Common myeloid progenitor, CD34-positive (primary cell): ENCODE measurements at places on chromosomes 1 and 21.

- no peak for DNase-seq
These were observed 62.7 kb downstream of the PRDM2 start for GRCh38 chr1:13762642-13763041.

DNA sequence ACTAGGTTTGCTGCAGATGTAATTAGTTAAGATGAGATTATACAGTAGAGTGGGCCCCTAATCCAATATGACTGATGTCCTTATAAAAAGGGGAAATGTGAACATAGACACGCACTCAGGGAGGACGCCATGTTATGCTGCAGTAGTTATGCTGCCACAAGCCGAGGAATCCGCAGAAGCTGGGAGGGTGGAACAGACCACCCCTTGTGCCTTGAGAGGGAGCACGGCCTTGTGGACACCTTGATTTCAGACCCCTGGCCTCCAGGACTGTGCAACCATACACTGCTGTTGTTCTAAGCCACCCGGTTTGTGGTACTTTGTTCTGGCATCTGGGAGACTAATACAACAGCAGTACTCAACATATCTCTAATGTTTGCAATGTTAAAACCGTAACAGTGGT lies 57.9 kb upstream of the HIVEP3 start:
- no peak for DNase-seq

- DNase-seq, result no peak
These were observed 40.6 kb downstream of the KCNC4 start for GRCh38 chr1:110250749-110251148.

DNA sequence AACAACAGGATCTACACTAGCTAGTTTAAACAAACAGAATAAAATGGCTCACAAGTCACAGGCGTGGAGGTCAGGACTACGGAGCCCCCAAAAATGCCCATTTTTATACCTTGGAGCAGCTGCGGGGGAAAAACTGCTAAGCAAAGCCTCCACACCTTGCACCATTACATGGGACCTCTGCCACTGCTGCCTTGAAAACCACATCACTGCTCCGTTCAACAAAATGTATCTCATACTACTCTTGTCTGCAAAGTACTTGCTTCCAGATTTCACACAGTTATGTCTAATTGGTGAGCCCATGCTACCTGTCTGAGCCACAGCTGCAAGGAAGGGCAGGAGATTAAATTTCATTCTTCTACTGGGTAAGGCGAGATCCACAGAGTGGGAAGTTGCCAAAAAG lies 24.4 kb downstream of the MRPL39 start:
- no peak for DNase-seq

DNA sequence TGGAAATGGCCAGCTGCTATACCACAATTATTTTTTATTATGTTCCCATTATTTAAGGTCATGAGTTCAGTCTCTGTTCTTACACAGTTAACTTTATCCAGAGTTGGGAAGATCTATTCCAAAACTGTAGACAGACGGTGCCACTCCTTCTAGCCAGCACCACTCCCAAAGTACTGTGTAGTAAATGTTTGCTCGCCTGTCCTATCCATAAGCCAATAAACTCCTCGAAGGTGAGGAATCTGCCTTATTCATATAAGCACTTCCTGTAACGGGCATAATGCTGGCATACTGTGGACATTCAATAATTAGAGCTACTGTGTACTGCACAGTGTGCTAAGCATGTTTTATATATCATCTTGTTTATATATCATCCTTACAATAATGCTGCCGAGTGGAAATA lies 26.1 kb upstream of the STMN1 start:
- no peak for DNase-seq

- no peak for DNase-seq
These were observed 37.3 kb downstream of the KCNK2 start for GRCh38 chr1:215119719-215120365.

DNA sequence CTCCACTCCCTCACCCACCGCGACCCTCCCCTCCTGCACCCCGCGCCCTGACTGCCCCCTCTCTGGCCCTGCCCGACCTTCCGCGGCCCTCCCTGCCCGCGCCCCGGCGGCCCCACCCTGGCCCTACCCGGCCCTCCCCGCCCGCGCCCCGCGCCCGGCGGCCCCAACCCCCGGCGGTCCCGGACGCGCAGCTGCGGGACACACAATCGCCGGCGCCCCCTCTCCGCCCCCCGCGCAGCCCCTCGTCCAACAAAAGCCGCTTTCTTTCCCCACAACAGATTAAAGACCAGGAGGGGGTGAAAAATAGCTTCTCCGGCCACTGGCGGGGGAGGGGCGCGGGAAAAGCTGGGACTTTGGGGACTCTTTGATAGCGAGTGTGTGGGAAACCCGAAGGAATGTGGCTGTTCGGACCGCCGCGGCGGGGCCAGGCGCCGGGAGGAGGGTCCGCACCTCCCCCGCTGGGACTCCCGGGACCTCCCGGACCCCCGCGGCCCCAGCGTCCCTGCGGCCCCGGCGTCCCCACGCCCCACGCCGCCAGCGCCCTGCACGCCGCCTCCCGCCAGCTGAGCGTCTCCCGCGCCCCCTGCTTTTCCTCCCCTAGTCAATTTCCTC lies 8.8 kb upstream of the ID3 start:
- DNase-seq, result no peak

DNA sequence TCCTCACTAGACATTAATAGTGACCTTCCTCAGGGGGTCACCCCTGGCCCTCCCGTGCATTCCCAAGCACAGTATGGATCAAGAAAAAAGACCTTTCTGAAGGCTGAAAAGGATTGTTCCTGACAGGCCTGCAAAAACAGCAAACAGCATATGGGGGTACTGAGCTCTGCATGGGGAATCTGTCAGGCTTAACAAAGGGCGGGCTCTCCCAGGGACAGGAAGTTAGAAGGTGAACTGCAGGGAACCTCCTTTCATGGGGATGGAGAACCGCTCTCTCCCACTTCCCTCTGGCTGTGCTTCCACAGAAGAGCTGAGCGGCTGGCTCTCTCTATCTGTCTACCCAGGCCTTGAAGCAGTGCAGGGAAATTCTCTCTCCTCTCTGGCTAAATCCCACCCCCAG lies 91.7 kb downstream of the DTL start:
- no peak for DNase-seq

DNA sequence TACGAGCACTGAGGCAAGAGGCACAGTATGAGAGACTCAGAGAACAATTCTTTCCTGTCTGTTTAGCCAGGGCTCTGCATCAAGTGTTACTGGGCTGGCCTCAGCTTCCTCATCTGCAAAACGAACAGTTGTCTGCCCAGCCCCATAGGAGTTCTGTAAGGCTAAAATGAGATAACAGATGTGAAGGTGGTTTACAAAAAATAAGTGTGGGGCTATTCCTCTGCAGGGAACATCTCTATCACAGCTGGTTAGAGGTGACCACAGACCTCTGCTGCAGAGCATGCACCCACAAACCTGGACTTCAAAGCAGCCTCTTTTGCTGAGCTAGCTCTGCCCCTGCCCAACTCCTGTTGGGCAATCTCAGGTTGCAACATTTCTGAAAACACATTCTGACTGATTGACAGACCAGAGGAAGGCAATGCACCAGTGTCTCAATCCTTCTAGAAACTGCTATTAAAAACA lies 10.5 kb upstream of the OLIG1 start:
- DNase-seq, result peak; percentile 81

DNA sequence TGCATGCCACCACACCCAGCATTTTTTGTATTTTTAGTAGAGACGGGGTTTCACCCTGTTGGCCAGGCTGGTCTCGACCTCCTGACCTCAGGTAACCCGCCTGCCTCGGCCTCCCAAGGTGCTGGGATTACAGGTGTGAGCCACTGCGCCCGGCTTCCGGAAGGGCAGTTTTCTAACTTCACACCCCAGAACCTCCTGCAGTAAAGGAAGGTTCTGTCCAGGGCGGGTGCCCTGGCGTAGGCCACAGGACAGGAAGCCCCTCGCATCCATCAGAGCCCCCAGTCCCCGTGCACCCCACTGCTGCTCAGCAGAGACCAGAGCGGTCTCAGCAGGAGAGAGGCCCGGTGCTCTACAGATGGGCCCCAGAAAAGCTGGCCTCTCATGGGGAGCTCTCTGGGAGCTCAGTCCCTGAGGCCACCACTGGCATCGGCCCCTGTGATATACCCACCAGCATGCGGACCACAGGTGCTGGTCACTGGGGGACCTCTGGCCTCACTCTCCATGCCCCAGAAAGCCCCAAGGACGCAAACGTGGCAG lies 4.1 kb upstream of the DNMT3L start:
- DNase-seq, result no peak

- DNase-seq, result no peak
These were observed 61.1 kb downstream of the SDC3 start for GRCh38 chr1:30847358-30847972.

GRCh38 chr1:234629026-234629425 lies 19.0 kb upstream of the IRF2BP2 start:
- DNase-seq, result no peak

DNA sequence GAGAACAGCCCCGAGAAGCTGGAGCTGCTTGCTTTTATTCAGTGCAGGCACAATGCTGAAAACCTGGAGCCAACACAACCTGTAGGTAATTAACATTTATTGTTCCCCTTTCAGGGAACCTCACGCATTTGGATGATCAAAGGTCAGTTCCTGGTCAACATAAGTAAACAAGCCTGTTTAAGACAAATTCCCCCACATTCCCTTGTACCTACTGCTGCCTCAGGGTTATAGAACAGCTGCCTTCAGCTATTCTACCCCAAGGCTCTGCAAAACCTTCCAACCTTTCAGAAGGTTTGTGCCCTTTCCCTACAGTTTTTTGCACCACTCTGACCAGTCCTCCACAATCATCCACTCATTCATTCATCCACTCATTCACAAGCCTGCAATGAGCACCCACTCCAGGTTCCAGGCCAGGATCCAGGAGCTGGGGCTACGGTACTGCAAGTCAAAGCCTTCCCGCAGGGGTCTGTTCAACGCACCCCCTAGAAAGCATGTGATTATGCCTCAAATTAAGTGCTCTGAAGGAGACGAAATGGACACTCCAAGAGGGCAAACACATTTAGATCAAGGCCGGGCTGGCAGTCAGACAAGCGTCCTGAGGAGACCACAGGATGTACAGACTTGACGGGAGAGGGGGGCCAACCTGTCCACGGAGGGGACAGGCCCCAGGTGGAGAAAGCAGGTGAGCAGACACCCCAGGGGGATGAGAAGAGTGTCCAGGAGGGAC lies 683.9 kb downstream of the MATN1 start:
- DNase-seq, result no peak

DNA sequence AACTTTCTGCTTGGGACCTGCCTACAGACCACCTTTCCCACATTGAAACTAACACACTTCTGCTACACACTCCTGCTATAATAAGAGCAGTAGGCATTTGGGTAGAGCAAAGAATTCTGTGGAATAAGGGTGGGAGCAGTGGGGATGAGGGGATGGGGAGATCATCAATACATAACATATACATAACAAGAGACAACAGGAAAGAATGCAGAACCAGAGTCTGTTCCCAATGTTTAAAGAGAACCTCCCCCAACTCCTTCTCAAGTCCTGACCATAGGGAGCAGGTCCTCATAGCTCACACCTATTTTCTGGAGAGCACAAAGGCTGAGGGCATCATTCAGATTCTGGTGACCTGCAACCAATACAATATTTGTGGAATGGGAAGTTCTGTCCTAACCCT lies 121.6 kb upstream of the BARHL2 start:
- no peak for DNase-seq

- no peak for DNase-seq
These were observed 12.2 kb upstream of the AXDND1 start for GRCh38 chr1:179353546-179353945.

- peak; percentile 37 for DNase-seq
These were observed 11.5 kb upstream of the S100A2 start for GRCh38 chr1:153577138-153577537.

DNA sequence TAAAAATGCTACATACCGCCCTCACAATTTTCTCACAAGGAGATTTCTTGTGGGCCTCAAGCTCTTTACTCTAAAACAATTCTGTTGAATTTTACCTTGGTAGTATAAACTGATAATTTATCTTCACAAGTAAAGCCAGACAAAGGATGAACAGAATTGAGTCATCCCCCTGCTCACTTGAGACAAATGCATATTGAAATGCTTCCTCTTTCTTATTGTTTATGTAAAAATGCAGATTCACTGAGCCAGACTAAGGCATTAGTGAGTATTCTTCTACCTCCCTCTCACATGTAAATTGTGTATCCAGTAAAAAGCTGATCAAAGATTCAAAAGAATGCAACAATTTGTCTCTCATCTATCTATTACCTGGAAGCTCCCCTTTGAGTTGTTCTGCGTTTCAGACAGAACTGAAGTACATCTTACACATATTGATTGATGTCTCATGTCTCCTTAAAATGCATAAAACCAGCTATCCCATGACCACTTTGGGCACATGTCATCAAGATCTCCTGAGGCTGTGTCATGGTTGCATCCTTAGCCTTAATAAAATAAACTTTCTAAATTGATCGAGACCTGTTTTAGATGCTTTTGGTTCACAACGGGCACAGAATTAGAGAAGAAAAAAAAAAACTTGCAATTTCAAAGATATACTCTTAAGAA lies 743.1 kb upstream of the B3GALT2 start:
- DNase-seq, result no peak

DNA sequence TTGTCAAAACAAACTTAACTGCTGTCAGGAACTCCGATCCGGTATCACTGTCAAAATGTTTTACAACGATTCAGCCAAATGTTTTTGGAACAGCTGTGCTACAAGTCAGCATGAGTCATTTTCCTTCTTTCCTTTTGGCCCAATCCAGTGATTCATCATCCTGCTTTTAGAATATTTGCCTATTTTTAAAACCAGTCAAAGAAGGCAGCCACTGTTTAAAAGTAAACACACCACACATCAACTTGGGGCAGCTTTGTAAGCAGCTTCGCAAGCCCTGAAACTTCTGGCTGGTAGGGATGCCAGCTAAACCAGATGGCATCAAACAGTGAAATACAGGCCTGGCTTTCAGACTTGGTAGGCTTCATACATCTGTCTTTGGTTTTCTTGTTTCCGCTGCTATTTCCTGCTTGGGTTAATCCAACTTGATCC lies 14.9 kb downstream of the MAP3K7CL start:
- DNase-seq, result peak; percentile 47

DNA sequence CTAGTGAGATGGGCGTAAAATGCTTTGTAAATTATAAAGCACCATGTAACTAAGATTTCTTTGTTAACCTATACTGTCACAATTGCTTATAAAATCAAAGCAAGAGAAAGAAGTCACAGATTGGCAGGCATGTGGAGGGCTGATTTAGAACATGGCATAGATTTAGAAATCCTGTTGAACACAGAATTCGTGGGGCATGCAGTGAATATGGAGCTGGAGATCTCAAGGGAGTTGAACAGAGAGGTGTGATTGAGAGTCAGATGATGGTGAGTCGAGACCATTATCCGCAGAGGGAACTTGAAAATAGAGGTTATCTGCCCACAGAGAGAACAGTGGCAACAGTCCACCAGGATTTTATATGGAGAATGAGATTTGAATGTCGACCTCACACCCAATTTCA lies 27.6 kb downstream of the PBX1 start:
- no peak for DNase-seq

DNA sequence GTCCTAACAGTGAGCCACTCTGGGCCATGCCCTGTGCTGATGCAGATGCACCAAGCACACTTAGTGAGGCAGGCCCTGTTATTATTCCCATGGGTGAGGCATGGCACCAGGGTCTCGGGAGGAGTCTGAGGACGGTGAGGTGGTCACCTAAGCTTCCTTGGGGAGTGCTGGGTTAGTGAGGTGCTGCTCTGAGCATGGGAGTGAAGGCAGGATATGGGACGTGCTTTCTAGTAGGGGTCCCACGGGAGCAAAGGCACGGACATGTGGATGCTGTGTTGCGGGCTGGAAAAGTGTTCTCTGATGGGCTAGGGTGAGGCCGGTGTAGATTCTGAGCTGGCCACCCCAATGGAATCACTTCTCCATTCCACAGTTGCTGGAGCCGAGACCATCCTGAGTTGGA lies 77.5 kb upstream of the CSF3R start:
- no peak for DNase-seq
